ENCODE measurements at places on chromosomes 13 and 19. TPM values are rescaled to one million over a fixed set of nuclear protein-coding genes. Genes with fewer than 3 reads are reported as not detected.

CD320 gene
- 97.6 TPM for total RNA-seq

TEKTIP1 gene
- total RNA-seq = 1.2 TPM

MVB12A gene
- 34.5 TPM for total RNA-seq

NXNL1 gene
- total RNA-seq = not detected

DNA sequence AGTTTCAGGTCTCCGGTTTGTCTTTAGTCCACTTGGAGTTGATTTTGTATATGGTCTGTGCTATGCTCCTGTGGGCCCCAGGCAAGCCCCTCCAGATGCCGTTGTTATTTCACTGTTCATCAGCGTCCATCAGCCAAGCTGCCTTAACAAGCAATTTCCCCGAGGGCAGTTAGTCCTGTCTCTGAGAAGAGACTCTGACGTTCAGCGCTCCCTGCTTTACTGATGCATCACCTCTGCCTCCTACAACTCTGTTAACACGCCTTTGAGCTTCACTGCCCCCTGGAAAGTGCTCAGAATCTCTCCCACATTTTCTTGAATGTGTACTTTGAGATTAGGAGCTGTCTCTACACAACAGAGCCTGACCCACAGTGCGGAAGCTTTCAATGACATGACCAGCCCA, 41.8 kb upstream of the UBAC2 start:
- H3K4me1 ChIP-seq = no peaks in the 10 kb centered on the region
- no peak overlapping the region for H3K4me3 ChIP-seq
- no peaks in the 10 kb centered on the region for H3K27me3 ChIP-seq
- no peak overlapping the region for H3K27ac ChIP-seq
- DNase-seq = no peak
- H3K36me3 ChIP-seq = no peaks in the 10 kb centered on the region

DNA sequence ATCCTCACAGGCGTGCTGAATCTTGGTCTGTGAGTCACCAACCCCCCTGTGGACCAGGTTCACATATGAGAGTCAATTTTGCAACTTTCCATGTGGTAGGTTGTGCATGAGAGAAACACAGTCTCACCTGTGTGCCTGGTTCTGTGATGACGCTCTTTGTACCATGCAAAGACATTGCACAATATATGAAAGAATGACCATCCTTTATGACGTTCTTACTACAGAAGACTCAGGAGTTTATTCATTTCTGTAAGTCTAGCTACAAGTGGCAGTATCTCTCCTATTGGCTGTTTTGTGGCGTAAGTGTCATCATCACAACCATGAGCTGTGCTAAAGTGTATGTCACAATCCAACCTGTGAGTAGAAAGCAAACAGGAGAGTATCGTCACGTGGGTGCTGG, 43.8 kb upstream of the ZNF728 start:
- H3K36me3 ChIP-seq = no peaks in the 10 kb centered on the region
- H3K4me3 ChIP-seq = no peak overlapping the region
- DNase-seq = no peak
- H3K27ac ChIP-seq = no peak overlapping the region

- no peaks in the 10 kb centered on the region for H3K4me1 ChIP-seq
- H3K27ac ChIP-seq = no peak overlapping the region
- no peak overlapping the region for H3K4me3 ChIP-seq
- no peaks in the 10 kb centered on the region for H3K36me3 ChIP-seq
- no peak for DNase-seq
Observed at GRCh38 chr19:55855160-55855559, 18.8 kb downstream of the NLRP4 start.

DNA sequence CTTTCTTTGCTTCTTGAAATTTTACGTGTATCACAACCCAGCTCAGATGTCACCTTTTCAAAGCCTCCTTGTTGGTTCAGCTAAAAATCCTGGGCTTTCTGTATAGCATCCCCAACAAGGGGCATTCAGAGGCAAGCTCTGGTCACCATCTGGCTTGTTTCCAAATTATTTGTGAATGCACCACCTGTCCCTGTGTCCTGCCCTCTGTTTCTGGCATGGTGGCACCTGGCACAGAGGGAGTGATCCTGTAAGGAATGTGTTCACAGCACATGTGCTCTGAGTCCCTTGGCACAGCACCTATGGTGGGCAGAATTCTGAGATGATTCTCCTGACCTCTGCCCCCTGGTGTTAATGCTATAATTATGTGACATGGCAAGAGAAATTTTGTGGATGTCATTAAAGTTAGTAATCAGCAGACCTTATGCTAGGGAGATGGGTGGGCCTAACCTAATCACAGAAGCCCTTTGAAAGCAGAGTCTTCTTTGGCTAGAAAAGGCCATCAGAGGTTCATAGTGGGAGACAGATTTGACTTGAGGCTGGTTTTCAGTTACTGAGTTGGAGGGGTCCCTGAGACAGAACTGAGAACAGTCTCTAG, 76.3 kb downstream of the ZNF429 start:
- DNase-seq = no peak
- no peaks in the 10 kb centered on the region for H3K27me3 ChIP-seq
- H3K27ac ChIP-seq = no peak overlapping the region
- H3K36me3 ChIP-seq = no peaks in the 10 kb centered on the region

DNA sequence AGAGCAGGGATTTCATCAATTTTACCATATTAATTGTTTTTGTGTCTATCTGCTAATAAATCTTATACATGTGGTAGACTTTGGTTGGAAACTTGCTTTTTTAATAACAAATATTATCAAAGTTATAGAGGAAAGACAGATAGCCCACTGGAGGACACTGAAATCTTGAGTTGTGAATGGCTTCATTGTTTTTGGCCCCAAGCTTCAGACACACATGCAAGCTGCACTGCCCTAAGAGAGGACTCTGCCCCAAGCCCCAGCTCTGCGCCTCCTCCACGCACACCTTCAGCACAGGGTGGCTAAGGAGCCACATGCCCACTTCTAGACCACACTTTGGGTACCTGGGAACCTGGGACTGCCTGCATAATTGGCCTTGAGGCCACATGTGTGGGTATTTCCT, 35.2 kb downstream of the RCBTB2 start:
- H3K27me3 ChIP-seq = no peaks in the 10 kb centered on the region
- no peak overlapping the region for H3K4me3 ChIP-seq
- H3K36me3 ChIP-seq = no peaks in the 10 kb centered on the region
- H3K4me1 ChIP-seq = peaks cover 38% of the 10 kb centered on the region

GRCh38 chr19:45882652-45883585, 3.0 kb downstream of the IRF2BP1 start:
- peaks cover 34% of the 10 kb centered on the region for H3K4me1 ChIP-seq
- peak overlapping the region; percentile 24 for H3K27ac ChIP-seq
- peaks cover 2% of the 10 kb centered on the region for H3K27me3 ChIP-seq
- H3K36me3 ChIP-seq = no peaks in the 10 kb centered on the region
- H3K4me3 ChIP-seq = no peak overlapping the region
- peak; percentile 79 for DNase-seq

DNA sequence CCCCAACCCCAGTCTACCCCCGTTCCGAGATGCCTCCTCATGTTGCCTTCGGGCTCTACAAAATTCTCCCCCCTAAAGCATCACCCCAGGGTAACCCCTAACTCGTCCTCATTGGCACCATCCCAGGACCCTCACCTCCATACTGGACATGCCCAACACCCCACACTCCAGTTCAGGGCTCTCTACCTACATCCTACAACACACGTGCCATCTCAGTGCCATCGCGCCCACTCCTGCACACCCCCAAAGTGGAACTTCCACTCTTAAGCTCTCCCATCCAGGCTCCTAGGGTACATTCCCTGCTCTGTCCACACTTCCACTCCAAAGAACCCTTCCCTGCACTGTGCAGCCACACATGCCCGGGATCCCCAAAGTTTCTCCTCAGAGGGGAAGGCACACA, 827 bp upstream of the FKRP start:
- peak overlapping the region; percentile 79 for H3K27ac ChIP-seq
- peaks cover 25% of the 10 kb centered on the region for H3K4me1 ChIP-seq
- H3K27me3 ChIP-seq = no peaks in the 10 kb centered on the region
- peak overlapping the region; percentile 87 for H3K4me3 ChIP-seq

DNA sequence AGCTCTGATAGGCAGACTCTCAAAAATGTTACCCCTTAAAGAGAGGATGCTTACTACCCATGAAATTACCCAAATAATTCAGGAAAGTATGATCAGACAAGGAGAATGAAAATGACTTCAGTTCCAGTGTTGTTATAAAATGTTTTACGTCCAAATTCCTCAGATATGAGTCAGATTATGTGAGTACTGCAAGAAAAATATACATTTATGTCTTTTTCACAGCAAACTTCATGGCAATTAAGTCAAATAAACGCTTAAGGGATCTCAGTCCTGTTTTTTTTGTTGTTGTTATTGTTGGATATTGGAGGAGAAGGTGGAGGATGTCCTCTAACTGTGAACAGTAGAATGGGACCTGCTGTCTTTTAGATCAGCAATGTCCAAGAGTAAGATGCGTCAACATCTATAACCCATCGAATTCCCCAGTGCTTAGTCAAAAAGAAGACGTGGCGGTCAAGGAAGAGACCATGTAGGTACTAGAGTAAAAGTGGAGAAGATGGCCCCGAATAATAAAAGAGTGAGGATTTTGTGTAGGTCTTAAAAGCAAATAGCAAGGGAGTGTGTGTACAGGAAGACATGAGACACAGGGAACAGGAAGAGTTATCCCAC, 215.4 kb upstream of the IRS2 start:
- no peak for DNase-seq
- H3K36me3 ChIP-seq = no peaks in the 10 kb centered on the region
- H3K4me3 ChIP-seq = no peak overlapping the region

All from CD8-positive, alpha-beta memory T cell (primary cell).